ENCODE measurements at places on chromosomes 1 and 21.
A peak's percentile ranks its signal among the peaks of the same experiment; 100 is the strongest.

- no peak for DNase-seq
These were observed 81.0 kb upstream of the SGIP1 start for GRCh38 chr1:66452982-66453381.

GRCh38 chr1:98203466-98203865, 282.6 kb upstream of the DPYD start:
- DNase-seq = no peak

DNA sequence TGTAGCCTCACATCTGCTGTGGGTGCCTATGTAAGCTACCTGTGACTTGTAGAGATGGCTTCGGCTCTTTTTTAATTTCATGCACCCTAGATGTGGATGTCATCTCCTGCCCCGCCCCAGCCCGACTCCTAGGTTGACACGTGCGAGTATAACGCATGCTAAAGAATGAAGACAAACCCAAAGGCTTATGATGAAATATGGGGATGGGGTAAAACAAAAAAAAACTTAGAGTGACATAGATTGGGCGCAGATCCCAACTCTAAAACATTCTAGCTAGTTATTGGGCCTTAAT, 613 bp upstream of the ERO1B start:
- no peak for DNase-seq

DNA sequence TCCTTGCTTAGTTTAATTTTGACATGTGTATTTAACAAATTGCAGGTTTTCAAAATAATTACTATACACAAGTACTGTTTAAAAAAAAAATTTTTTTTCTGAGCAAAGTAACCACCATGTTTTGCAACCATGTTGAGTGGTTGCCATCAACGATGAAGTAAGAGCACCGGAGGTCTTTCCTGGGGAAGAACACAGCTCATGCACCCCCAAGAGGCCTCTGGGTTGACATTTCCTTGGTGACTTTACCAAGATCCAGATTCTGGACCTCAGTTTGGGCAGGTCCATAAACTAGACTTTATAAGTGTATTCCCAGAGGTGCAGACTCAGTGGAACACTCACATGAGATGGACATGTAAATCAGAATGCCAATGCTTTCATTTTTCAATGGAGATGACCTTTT, 36.8 kb upstream of the RALGPS2 start:
- DNase-seq = no peak

DNA sequence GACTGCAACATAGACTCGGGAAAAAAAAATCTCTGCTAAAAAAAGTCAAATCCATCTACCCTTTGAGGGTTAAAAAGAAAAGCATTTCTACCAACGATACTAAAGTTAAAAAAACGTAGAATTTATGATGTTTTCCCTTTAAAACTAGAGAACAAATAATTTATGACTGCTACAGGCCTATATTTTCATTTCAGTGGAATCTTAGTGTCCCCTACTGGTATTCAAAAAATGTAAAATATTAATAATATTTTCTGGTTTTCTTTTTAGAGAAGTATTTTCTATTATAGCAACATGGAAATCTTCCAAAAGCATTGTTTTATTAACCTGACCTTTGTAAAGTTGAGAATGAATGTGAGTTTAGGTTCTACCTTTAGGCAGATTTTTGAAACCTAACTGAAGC, 1582.2 kb downstream of the MRPL39 start:
- DNase-seq = peak; percentile 19

DNA sequence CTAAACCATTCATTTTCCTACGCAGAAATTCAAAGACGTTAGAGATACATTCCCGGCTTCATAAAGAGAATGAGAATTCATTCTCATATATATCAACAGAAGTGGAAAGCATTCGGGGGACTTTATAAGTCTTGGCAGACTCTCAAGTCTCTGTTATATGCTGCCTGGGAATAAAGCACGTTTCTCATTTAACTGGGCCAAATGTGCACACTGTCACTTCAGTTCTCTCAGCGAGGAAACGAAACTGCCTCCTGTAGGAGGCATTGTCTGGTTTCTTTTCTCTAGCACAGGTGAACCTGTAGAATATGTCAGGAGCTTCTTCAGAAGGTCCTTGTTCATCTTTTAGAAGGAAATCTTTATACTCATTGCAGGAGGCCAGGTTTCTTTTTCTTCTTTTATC, 367.6 kb downstream of the PTBP2 start:
- DNase-seq = no peak

DNA sequence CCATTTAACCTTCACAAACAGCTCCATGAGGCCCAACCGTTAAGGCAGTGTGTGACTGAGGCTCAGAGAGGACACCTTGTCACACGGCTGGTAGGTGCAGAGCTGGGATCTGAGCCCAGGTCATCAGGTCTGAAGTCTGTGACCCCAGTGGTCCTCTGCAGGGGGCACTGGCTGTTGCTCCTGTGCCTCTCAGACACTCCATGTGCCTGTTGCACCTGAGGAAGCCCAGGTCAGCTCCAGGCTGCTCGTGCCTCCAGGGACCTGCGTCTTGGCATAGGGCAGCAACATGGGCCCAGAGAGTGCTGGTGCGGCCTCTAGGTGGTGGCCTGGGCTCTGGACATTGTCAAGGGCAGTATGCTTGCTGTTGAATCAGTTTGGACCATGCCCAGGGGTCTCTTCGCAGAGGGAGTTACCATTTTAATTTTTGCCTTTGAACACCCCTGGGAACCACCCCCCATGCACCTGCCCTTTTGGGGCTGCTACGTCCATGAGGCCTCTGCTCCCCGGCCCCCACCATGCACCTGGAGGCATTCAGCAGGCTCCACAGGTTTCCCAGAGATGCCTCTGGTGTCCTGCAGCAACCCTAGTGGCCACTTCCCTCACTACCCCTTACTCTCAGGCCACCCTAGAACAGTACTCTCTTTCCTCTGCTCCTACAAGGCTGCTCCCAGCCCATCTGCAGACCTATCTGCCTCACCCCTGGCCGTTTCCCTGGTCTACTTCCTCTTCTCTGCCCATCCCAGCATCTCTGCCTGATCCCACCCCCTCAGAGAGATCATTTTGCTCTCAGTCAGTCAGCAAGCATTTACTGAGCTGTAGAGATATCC, 25.2 kb upstream of the EPS8L3 start:
- DNase-seq = peak; percentile 54

DNA sequence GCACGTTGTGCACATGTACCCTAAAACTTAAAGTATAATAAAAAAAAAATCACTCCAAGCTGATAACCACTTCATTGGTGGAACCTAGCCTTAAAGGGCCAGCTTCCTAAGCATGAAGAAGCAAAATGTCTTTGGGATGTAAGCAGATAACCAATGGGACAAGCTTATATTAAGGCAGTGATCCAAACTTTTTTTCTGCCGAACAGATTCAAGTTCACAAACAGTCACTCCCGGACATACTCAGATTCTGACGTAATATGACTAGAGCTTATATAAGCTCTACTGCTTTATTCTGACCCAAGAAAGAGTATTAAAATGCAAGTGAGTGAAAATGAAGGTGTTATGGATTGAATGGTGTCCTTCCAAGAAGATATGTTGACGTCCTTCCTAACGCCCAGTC, 44.9 kb upstream of the HIVEP3 start:
- no peak for DNase-seq

- no peak for DNase-seq
These were observed 87.5 kb downstream of the AJAP1 start for GRCh38 chr1:4741876-4742423.

- peak; percentile 52 for DNase-seq
These were observed 15.5 kb upstream of the GSTM4 start for GRCh38 chr1:109640285-109640865.

GRCh38 chr1:192639607-192640368, 3.8 kb downstream of the RGS13 start:
- no peak for DNase-seq

GRCh38 chr1:199057322-199057721, 418.5 kb downstream of the PTPRC start:
- no peak for DNase-seq

All from AML-193 (cell line).